ENCODE measurements at places on chromosomes 16 and 17.
A peak's percentile ranks its signal among the peaks of the same experiment; 100 is the strongest.

- DNase-seq: no peak
These were observed 44.7 kb downstream of the CPNE2 start for GRCh38 chr16:57137043-57137442.

DNA sequence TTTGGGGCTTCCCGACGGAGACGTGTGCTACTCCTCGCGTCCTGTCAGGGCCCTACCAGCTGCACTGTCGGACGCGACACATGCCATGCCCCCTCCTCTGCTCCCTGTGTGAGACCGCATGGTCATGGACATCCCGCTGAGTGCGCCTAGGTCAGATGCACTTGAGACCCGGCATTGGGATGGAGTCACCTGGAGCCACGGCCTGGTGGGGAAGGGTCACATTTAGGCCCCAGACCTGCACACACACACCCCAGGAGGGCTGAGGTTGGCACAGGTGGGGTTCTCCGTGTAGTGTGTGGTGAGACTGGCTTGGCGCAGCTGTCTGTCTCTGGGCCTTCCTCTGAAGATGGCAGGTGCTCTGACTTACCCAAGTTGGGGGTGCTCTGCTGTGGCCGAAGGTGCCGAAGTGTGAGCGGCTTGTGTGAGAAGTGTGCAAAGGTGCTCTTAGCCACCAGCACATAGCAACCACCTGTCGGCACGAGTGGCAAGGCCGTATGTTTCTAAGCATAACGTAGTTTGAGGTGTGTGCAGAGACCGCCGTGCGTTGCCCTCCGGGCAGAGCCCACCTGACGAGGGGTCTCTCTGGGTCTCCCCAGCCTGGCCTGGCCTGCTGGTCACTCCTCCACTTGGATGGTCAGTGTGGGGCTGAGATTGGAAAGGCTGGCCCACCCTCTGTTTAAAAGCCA lies 108.6 kb downstream of the BANP start:
- DNase-seq: no peak

DNA sequence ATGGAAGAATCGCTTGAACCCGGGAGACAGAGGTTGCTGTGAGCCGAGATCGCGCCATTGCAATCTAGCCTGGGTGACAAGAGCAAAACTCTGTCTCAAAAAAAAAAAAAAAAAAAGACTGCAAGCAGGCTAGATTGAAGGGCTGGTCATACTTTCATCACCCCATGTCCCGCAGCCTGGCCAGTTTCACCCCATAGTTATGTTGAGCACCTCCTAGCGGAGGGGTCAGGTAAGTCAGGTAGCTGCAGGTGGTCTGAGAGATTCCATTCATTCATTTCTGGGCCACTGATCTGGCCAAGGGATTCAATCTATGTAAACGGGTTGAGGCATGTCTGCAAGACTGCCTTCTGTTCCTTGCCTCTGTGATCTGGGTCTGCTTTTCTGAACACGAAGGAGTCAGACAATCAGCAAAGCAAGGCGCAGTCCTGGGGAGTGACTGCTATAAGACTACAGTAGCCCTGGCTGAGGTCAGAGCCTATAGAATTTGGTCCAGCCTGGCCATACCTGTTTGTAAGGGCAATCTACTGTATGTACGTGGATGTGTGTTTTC lies 23.6 kb upstream of the BPTF start:
- DNase-seq: no peak

GRCh38 chr17:56074361-56074890 lies 78.8 kb upstream of the ANKFN1 start:
- DNase-seq: no peak

GRCh38 chr16:50521246-50521900 lies 26.8 kb upstream of the NKD1 start:
- no peak for DNase-seq

- DNase-seq: no peak
These were observed 115.2 kb upstream of the KIF2B start for GRCh38 chr17:53707566-53707965.

GRCh38 chr17:65345261-65346005 lies 208.3 kb downstream of the RGS9 start:
- no peak for DNase-seq

DNA sequence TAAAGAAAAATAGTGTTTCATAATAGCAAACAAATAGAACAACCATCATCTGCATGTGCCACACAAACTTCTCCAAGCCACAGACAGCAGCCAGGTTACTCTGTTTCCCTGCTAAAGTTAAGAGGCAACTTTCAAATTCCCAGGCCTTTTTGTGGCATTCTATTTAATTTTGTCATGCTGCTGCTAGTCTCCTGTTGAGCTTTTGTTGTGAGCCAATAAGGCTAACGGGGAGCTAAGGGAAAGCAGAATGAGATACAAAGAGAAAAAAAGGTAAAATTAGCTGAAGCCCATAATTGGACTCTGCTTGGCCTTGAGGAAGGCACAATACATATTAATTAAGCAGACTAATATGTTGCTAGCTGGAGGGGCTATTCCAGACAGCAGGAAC lies 74.7 kb upstream of the GNAO1 start:
- DNase-seq: no peak

- no peak for DNase-seq
These were observed 17.6 kb downstream of the ABCC1 start for GRCh38 chr16:15966836-15967546.

GRCh38 chr16:85530370-85530739 lies 82.8 kb upstream of the GSE1 start:
- no peak for DNase-seq

- DNase-seq: no peak
These were observed 417.8 kb downstream of the TMEM114 start for GRCh38 chr16:8172551-8172950.

GRCh38 chr17:35700150-35700549 lies 31.3 kb upstream of the RASL10B start:
- no peak for DNase-seq

DNA sequence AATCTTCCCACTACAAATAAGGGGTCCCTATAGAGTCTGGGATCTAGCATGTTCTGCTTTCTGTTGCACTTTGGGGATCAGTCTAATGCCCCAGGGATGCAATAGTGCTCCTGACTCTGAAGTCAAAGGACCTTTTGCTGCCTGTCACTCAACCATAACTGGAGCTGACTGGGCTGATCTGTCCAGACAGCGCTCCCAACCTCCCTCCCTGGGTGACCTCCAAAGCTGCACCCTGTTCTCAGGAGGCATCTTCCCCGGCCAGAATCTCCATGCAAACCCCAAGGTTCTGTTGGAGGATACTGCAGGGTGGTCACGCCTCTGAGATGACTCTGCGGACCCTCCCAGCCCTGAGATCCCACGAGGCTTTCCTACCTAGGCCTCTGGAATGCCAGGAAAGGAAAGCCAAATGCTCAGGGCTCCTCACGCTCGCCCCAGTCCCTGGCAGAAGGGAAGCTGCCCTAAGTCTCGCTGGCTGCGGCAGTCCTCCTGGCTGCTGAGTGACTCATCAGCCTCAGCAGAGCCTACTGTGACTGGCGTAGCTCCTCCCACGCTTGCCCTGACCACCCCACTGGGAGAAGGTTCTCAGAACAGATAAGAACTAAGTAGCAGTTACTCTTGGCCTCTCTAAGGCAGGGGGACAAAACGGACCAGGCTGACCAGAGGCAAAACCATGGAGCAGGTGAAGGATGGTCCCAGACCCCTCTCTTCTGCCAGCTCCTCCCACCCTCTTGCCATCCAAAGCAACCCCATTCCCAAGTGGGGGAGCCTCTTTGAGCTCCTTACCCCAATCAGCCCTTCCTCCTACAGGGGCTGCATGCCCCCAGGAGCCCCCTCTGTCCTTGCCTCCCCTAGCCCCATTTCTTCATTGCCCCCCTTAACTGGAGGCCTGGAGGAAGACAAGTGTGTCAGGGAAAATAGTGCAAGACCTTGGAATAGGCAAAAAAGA lies 124.1 kb upstream of the TNRC6C start:
- DNase-seq: peak; percentile 66

DNA sequence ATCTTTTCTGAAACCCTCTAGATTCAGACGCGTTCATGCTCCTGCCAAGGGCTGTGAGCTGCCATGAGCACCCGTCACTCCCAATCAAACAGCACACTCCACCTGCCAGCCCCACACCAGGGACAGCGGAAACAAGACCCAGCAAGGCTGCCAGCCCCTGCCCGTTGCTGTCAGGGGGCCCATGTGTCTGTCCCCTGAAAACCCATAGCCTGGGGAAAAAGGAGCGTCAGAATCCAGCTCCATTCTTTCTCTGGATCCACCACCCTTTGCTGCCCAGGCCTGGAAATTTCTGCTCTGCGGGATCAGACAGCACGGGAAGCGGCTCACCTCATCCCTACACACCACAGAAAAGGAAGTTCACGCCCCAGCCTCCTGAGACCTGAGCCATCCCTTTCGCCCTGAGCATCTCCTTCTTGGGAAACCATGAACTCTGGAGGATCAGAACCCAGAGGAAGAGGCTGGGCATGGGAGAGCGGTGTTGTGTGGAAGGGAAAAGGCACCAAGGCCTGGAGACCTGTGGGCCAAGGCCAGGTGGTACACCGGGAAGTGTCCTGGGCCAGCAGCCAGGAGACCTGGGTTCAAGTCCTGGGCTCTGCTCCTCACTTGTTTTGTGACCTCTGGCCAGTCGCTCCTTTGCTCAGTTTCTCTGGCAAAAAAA lies 51.5 kb upstream of the RCVRN start:
- no peak for DNase-seq

Measured in GM12891 (cell line).